Fibroblast of skin of left biceps (primary cell): ENCODE measurements at places on chromosomes 6 and 20.

DNA sequence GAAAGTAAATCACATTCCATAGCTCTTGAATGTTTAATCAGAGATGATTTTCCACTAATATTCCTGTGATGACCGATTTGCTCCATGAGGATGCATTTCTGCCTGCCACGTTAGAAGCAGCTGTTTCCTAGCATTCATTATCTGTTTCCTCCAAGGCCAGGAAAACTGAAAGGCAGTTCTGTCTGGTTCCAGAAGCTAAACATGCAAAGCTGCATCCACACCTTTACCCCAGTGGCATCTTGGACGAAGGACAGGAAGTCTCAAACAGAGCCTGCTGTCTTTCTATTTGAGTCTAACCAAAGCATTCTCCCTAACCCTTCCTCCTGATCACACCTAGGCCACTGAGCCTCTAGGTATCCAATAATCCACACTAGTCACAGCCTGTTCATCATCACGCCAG lies 27.6 kb downstream of the CNKSR3 start:
- DNase-seq = no peak

DNA sequence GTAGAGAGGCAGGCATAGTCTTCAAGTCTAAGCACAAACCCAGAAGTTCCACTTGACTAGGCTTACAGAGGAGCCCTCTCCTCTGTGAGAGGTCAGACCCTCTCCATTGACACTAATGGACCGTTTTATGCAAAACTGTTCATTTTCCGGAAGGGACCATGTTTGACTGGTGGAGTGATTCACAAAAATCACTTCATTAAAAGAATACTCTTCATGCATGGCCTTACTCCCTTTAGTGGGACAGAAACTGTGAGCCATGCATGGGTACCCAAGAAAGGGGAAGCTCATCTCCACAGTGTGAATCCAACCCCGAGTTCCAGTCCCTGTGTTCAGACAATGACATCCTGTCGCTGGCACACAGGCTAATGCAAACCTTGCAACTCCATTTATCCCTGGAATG lies 63.2 kb downstream of the OLIG3 start:
- no peak for DNase-seq

DNA sequence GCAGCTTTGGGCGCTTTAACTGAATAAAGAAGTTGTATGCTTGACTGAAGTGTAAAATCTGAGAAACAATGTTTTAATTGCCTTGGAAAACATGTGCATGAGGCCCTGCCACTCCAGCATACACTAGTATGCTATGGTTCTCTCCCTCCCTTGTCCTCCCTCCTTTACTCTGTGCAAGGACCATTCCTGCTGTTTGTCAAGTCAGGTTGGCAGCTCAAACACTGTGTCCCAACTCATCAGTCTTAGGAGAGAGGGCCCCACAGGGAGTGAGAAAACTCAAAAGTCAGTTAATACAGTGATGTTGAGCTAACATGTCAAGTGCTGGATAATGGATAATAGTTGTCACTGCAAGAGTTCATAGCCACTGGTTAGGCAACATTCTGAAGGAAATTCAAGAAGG lies 543.6 kb downstream of the GRIK2 start:
- DNase-seq = no peak

- DNase-seq = no peak
Observed at GRCh38 chr20:57695012-57695411, 14.8 kb downstream of the PMEPA1 start.

DNA sequence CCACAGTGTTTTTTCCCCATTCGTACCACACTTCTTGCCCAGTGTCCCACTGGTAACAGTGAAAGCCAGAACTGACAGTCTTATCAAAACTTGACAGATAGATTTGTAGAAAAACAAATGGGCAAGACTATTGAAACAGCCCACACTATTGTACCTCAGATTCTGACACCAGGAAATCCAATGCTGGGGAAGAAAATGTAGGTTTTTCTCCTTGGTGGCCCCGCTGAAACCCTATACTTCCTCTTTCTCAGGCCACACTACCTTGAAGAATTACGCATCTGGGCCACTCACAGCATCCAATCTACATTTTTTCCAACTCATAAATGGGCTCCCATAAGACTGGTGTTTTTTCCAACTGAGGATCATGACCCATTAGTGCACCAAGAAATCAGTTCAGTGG lies 90.9 kb upstream of the HDDC2 start:
- DNase-seq = no peak

DNA sequence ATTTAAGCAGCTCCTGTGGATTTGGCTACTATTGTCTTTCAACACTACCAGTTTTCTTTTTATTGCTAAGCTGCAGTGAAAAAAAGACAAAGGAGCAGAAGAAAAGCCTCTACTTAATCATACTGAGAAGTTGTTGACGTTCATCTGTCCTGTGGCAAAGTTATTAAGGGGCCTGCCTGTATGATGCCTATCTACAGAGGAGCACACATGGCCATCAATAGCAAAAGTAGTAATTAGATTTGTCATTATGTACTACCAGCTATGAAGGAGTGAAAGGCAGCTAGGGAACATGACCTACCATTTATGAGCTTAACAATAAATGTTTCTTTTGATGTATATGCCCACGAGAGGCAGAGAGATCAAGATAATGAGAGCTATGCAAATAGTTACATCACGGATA lies 620.9 kb downstream of the PHF3 start:
- DNase-seq = no peak

DNA sequence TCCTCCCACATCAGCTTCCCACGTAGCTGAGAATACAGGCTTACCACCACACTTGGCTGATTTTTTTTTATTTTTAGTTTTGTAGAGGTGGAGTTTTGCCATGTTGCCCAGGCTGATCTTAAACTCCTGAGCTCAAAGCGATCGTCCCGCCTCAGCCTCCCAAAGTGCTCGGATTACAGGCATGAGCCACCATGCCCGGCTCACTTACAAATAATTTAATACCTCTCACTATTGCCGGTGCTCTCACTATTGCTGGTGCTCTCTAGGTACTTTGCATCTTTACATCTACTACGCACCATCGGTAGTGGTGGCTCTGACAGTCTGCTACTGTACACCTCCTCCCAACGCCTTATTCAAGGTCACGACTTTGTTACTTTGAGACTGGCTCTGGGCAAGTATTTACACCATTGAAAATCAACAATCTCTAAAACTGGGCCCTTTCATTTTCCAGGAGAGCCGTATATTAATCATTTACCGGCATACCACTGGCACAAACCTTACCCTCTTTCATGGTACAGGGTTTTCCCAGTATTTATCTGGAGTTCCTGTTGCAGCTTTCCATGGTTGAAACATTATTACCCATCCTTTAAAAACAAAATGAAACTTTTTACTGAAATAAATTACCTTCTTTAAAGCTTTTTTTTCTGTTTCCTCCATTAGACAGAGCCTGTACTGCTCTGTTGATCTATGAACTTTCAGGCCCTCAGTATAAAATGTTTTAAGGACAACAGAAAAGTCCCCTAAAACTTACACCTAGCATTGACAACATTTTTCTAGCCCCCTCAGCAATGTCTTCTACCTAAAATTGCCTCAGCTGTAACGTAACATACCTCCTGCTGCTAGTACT lies 259.6 kb upstream of the PLCB4 start:
- no peak for DNase-seq

- no peak for DNase-seq
Observed at GRCh38 chr20:41165001-41165882, 27.9 kb downstream of the PLCG1 start.
